IPS DF 6.9 (cell line): ENCODE measurements at places on chromosomes 12 and 14.

DNA sequence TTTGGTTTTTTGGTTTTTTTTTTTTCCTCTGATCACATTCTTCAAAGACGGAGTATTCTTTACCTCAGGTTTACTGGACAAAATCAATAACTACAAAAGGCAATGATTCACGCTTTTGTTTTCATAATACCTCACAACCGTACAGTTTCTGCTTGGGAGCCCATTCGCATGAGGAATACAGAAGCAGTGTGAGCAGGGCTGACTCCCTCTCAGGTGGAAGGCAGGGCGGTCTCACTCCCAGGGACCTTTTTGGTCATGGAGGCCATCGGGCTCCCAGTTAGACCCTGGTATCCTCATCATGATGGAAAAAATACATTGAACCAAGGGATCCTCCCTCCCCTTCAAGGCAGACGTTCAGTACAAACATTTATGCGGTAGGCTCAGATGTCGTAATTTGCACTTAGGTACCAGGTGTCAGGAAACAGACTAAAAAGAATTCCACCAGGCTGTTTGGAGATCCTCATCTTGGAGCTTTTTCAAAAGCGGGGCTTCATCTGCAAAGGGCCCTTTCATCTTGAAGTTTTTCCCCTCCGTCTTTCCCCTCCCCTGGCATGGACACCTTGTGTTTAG lies 19.0 kb upstream of the TIGAR start:
- no peak for DNase-seq

DNA sequence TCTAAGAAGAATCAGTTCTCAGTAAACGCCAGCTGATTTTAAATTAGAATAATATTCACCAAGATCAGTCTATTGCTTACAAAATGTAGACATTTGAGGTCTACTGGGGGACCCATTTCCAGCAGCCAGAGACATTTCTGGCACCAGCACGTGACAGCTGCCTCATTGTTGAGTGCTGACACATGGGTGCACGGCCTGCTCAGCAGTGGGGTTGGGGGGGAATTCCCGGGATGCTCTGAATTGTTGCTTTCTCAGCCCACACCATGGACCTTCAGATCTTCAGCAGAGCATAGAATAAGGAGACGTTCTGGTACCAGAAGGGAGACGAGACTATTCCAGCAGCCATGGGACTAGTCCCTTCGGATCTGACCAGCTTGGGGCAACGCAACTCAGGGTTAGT lies 18.3 kb downstream of the PLEKHG7 start:
- DNase-seq: no peak

DNA sequence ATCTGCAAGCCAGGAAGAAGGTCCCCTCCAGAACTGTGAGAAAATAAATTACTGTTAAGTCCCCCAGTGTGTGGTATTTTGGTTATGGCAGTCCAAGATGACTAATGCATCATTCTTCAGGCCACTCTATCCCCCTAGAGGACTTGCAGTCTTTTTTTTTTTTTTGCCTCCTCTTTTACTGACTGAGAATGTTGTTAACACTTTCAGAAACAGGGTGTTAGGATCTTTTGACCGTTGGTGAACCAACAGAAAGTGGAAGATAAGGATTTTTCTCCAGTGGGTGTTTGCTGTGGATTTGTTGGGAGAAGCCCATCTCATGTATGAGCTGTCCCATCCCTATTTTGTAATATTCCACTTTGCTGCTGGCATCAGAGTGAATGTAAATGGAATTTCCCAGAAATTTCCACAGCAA lies 37.8 kb downstream of the MARK3 start:
- no peak for DNase-seq

DNA sequence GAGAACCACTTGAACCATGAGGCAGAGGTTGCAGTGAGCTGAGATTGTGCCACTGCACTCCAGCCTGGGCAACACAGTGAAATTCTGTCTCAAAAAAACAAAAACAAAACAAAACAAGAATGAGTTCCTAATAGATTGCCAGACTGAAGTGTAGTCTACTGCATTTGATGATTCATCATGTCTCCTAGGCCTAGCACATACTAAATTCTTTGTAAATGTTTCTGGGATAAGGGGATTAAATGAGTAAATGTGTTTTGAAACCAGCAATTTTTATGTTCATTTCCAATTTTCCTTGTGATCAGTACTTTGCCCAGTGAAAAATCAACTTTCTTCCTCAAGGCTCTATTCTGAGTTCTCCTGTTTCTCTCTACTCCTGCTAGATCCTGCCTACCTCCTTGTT lies 2.9 kb upstream of the DYRK2 start:
- DNase-seq: no peak

DNA sequence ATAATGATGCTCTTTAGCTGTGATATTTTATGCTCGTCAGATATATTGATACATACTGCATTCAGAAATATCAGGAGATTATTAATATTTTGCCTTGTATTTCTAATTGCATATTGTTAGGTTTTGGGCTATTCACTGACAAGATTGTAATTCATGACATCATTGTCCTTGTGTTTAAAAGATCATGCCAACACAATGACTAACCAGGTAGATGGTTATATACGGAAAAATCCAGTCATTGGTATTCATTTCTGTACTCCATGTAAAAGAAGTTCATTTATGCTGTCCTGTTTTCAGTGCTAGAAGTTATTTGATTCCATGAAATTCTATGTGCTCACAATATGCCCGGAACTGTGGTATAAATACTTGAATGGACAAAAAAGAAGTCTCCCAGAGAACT lies 107.5 kb downstream of the KITLG start:
- no peak for DNase-seq

DNA sequence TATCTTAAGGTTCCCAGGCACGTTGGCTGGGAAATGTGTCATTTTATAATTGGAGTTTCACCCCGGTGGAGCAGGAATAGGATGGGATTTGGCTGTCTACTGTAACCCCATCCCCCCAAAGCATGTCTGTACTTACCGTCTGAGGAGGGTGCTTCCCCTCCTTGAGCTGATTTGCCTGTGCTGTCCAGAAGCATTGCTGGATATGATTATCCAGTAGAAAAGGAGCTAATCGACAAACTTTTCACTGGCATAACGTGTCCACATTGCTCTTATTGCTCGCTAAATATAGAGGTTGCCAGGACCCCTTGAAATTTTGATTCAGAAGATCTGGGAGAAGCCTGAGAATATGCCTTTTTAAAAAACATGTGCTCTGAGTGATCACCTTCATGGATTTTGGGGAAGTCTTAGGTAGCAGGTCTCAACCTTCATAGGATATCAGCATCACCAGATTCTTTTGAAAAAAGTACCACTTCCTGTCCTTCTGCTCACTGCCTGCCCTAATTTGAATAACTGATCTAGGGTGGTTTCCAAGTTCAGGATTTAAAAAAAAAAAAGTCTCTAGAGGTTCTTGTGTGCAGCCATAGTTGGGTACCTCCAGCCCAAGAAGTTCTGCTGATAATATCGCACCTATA lies 80.4 kb upstream of the KCNA1 start:
- no peak for DNase-seq

- no peak for DNase-seq
These were observed 69.3 kb downstream of the ETV6 start for GRCh38 chr12:11718768-11719253.

- no peak for DNase-seq
These were observed 24.1 kb downstream of the OR6S1 start for GRCh38 chr14:20617138-20618003.

DNA sequence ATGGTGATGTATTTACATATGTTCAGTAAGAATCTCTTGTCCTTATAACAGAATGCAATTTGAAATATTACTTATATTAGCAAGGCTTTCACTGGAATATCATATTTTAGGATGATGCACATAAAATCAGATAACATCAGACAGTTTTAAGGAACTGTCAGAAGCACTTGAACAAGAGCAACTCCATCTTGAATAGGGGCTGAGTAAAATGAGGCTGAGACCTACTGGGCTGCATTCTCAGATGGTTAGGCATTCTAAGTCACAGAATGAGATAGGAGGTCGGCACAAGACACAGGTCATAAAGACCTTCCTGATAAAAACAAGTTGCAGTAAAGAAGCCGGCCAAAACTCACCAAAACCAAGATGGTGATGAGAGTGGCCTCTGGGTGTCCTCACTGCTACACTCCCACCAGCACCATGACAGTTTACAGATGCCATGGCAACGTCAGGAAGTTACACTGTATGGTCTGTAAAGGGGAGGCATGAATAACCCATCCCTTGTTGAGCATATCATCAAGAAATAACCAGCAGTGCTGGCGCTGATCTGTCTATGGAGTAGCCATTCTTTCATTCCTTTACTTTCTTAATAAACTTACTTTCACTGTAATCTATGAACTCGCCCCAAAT lies 27.6 kb upstream of the ETV6 start:
- DNase-seq: no peak

DNA sequence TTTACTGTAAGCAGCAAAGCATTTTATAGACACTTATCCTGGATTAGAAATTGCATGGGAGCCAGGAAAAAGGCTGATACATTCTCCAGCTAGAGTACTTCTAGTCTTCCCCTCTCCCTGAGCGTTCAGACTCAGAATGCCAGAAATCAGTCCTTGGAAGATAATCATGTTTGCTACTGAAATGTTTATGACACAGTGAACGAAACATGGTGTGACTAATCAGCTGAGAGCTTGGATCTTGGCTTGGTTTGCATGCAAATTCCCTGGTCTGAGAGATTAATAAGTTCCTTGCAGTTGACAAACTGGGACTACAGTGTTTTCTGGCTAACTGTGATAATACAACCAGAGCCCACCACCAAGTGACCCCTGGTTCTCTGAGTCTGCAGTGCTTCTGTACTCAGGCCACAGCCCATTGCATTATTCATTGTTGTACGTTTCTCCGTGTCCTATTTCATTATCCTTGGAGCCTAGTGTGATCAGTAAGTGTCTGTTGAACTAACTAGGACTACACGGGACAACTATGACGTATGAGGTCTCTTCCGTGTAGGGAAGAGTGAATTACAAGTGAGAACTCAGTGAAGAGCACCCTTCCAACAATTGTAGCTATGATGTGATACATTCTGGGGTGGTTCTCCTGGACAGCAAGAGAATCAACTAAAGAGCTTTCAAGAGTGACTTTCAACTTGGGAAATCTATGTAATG lies 34.6 kb upstream of the EVL start:
- no peak for DNase-seq

GRCh38 chr12:112347581-112347982 lies 34.6 kb downstream of the HECTD4 start:
- DNase-seq: no peak

DNA sequence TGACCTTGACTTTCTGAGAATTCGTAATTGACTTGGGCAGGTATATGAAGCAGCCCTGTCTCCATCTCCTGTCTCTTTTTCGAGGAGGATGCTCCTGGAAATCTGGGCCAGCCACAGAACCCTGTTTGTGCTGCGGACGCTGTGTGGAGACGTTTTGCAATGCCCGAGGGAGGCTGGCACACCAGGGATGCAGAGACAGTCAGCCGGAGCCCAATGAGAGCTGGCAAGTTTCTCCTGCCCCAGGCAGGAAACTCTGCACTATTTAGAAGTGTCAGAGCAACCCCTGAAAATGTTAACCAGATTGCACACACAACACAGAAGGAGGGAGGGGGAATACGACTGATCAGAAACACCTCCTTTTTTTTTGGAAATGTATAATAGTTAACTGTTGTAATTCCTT lies 103.2 kb upstream of the DYRK2 start:
- DNase-seq: no peak

GRCh38 chr14:51298895-51299294 lies 58.8 kb downstream of the TMX1 start:
- DNase-seq: no peak

DNA sequence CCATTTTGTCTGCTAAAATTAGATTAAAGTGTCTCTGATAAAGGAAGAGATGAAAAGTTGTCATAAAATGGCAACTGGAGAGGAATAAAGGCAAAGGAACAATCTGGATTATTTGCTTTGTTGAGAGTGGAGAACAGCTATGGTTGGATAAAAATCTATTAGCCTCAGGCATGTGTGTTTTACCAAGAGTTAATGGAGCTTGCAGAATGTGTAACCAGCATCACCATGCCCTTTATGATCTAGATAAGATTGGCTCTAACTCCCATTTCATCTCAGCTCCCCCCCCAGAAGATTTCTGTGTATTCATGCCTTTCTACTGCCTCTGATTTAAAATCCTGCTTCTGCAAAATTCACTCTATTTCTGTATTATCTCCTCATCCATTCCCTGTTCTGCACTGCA lies 93.8 kb downstream of the GALC start:
- DNase-seq: no peak

DNA sequence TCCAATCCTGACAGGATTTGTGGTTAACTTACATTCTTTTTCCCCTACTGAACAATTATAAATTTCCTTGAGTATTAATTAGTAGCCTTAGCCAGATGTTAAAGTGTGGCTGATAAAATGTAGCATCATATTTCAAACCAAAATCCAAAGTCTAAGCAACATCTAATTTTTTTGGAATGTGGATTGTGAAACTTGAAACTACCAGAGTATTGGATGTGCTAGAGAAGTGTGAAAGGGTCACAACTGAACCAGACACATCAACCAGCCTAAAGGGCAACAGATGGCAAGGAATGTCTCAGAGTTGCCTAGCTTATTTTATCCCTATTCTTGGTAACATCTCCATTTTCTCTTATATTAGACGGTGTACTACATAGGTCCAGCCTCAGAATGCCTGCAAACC lies 153.1 kb upstream of the DCN start:
- no peak for DNase-seq

DNA sequence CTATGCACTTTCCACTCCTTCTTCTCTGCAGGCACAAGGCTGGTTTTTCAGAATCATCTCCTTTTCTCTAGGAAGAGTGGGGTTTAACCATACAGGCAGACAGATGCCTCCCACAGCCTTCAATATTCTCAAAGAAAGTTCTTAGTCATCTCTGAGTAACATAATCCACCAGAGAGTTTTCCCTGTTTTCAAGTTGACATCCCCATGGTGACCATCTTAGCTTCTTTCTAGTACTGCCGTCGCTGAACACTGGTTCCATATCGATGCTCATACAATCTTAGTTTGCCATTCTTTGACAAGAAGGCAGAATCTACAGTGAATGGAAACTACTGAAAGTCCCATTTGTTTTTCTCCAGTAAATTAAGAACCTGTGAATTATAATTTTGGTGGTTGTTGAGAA lies 28.6 kb downstream of the TPH2 start:
- DNase-seq: no peak

DNA sequence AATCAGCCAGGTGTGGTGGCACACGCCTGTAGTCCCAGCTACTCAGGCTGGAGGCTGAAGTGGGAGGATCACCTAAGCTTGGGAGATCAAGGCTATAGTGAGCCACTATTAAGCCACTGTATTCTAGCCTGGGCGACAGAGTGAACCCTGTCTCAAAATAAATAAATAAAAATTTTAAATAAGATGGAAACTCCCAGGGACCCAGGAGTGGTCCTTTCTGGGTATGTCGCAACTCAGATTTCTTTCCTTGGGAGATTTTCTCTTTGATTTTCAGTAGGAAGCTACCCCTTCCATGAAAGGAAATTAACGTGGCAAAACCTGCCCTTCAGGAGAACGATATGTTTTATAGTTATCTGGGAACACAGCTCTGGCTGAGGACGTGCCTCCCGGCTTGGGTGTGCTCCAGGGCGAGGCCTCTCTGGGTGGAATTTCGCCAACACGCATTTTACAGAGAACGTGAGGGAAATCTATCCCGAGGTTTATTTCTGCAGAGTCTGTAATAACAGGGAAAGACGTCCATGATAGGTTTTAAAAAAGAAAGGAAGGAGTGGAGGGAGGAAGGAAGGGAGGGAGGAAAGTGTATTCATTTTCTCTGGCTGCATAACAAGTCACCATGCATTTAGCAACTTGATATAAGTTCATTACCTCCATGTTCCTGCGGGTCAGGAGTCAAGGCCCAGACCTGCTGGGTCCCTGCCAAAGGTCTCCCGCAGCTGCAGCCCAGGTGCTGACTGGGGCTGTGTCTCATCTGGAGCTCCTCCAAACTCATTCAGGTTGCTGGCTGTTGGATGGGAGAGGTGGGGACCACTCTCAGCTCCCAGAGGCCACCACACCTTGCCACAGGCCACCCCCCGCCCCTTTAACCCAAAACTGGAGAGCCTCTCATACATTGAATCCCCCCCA lies 80.6 kb upstream of the GSC start:
- DNase-seq: no peak
